Activated naive CD4-positive, alpha-beta T cell treated with anti-CD3 and anti-CD28 coated beads, Interleukin-2, amount 10 ng/mL, durations not matched to agents 7 days and 5 days (primary cell): ENCODE measurements at places on chromosomes 11 and 22.
A peak's percentile ranks its signal among the peaks of the same experiment; 100 is the strongest.

DNA sequence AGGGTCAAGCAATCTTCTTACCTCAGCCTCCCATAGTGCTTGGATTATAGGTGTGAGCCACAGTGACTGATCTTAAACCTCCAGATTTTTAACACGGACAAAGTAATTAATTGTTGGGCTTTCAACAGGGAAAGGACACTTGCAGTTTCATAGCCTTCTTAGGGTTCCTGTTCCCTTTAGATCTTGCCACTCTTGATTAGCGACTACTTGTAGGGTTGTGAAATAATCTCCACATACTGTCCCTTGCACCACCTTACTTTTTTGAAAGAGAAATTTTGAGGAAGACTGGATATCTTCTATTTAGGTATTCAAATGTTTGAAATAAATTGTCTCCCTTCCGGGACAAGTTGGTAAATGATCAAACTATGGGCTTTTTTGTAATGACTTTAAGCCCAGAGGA lies 7.6 kb downstream of the MS4A4E start:
- no peak for DNase-seq

GRCh38 chr11:20156876-20157613 lies 3.2 kb downstream of the DBX1 start:
- DNase-seq = peak; percentile 50

- no peak for DNase-seq
These were observed 30.9 kb upstream of the THY1 start for GRCh38 chr11:119453881-119454280.

DNA sequence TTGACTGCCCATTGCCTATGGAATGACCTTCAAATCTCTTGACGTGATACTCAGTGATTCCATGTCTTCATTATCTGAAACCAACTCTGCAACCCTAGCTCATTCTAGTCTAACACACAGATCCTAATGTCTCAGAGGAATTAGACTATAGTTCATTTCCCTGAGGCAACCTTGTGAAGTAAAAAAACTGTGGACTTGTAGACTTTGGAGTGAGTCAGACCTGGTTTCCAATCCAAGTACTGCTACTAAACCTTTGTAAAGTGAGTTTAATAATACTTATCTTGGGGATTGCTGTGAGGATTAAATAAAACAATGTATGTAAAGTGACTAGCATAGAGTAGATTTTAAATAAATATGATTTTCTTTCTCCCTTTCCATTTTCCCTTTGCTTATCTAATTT lies 226.1 kb downstream of the BLID start:
- DNase-seq = no peak

DNA sequence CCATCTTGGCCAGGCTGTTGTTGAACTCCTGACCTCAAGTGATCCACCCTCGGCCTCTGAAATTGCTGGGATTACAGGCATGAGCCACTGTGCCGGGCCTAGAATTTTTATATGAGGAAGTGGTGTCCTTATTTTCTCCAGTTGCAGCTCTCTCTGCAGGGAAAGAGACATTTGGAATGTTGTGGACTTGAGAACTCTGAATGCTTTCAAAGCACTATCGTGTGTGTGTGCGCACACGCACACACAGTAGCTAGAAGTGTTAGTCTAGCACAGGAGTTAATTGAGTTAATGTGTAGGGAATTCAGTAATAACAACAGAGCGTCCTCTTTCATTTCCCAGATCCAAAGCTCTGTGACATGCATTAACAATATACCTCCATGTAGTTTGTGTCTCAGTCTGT lies 164.0 kb upstream of the RASSF10 start:
- no peak for DNase-seq

- peak; percentile 65 for DNase-seq
These were observed 77.9 kb upstream of the TIMP3 start for GRCh38 chr22:32723643-32724042.

GRCh38 chr11:58945663-58946062 lies 6.4 kb downstream of the GLYATL1 start:
- no peak for DNase-seq

GRCh38 chr22:31747441-31747840 lies 2.5 kb downstream of the PRR14L start:
- no peak for DNase-seq

DNA sequence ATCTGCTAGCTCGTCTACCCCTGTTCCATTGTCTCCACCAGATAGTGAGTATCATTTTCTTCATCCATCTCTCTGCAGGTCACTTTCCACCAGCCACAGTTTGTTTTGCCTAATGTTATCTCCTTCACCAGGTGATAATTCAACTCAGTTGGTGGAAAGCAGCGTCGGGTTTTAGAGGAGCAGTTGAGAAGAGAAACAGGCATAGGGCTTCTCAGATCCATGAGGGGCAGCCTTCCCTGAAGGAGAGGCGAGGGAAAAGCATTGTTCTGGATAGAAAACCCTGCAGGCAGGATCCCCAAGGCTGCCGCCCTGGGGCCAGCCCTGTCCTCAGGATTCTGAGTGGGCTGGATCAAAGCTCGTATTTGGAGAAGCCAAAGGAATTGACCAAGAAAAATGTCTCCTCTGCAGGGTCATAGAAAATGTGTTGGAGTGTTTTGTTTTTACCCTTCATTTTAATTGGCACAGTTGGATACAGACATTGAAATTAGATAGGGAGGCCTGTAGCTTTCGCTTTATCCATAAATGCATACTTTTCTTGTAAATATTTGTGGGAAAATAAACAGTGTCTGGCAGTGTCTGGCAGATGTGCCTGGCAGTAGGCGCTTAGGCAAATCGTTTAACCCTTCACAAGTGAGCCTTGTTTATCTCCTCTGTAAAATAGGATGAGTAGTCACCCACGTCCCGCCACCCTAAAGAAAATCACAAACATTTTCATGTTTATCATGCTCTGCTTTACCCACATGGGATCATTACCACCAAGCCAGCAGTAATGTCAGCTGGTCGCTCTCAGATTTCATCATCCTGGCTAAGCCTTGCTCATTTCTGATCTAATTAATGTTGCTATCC lies 73.4 kb upstream of the TTC12 start:
- DNase-seq = no peak

DNA sequence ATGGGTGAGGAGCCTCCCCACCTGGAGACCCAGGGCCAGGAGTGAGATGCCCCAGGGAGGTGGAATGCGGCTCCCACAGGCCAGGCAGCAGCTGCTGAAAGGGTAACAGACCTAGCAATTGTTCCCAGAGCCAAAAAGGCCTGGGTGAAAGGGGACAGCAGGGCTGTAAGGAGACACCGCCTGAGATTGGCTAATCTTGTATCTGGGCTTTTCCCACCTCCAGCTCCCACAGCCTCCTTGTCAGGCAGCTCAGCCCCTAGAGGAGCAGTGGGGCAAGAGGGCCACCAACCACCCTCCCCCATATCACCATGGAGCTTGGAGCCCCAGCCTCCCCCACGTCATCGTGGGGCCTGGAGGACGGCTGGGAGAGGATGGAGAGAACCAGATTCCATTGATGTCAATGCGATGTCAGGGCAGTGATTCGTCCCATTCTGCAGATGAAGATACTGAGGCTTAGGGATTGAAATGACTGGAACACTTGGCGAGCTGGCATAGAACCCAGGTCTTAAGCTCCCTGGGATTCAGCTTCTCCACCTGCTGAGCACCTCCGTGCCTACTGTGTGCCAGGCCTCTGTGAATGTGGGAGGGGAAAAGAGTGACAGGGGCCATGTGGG lies 2.9 kb upstream of the MGAT3 start:
- DNase-seq = no peak

DNA sequence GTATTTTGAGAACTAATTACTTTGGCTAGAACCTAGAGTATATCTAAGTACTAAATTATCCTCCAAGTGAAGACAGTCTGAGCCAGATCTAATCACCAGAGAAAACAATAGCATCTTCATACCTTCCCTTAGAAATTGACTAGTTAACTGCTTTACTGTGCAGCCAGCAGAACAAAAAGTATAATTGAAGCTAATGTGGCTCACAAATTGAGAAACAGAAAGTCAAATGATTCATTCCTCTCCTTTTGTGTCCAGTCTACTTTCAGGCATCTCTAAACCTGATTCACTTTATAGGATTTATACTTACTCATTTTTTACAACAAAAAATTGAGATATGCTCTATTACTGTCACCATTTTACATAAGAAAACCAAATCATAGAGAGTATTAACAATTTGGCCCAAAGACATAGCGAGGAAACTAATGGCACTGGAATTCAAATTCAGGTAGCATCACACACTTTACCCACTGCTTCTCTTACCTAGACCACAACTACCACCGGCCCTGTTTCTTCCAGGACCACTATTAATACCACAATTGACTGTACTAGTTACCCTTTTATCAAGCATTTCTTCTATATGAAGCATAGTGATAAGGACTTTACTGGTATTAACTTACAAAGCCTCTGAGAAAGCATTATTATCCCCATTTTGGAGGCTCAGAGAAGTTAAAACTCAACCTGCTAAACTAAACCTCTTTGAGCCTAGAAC lies 1402.6 kb upstream of the TENM4 start:
- no peak for DNase-seq

GRCh38 chr11:71486320-71486719 lies 33.3 kb downstream of the NADSYN1 start:
- DNase-seq = no peak

DNA sequence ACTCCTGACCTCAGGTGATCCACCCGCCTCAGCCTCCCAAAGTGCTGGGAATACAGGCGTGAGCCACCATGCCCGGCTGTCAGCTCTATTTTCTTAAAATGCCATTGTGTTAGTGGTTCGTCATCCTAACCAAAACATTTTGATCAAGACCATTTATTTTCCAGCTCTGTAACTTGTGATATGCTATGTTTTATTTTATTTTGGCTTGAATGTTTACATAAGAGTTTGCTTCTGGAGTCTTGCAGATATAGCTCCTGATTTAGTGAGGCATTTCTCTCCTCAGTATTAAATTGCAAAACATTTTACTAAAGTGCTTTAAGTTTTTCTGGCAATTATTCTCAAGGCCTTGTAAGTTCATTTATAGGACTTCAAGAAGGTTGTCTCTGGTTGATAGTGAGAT lies 4.4 kb downstream of the EP300 start:
- no peak for DNase-seq

DNA sequence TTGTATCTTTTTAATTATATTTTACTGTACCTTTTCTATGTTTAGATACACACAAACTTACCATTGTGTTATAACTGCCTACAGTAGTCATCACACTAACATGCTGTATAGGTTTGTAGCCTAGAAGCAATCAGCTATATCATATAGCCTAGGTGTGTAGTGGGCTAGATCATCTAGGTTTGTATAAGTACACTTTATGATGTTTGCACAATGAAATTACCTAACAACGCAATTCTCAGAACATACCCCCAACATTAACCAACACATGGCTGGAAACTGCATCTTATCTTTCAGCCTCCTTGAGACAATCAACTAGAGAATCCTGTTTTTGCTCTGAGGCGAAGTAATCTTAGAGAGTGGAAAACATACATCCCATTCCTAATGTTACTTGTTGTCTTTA lies 60.2 kb upstream of the MTMR2 start:
- DNase-seq = no peak

- DNase-seq = no peak
These were observed 33.4 kb upstream of the FTH1 start for GRCh38 chr11:62000539-62001446.

GRCh38 chr11:69364921-69365320 lies 71.0 kb downstream of the MYEOV start:
- no peak for DNase-seq
